Heart left ventricle (tissue), 16 donors: ENCODE measurements at places on chromosomes 4 and X. TPM values are rescaled to one million over a fixed set of nuclear protein-coding genes. Genes with fewer than 3 reads are reported as not detected.

DNA sequence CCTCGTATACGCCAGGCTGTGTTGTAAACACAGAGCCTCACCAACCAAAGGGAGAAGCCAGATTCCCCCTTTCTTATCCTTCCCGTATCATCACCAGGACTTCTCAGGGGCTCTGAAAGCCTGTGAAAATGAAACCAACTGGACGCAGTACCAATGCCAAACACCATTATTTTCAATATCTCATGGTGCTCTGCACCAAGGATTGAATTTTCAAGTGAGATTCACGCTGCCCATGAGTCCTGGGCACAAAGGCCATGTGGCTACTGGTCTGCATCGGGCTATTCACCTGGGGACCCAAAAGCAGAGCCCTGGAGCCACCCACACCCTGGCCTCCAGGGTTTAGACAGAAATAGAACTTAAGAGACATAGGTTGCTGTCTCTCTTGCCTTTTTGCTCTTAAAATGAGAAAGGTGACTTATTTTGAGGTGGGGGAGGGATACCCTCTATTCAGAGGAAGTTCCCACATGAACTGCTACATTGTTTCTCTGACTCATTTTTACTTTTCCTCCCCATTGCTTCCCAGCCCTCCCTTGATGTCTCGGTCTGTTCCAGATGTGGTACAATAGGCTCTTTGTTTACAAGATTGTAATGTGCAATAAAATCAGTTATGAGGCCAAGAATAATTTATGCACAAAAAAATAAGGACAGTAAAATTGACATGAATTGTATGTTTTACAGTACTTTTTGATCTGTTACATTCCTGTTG lies 55.4 kb downstream of the MAML3 start:
- H3K27me3 ChIP-seq, result no peaks in the 10 kb centered on the region
- DNase-seq, result peak; percentile 35
- H3K4me1 ChIP-seq, result peaks cover 66% of the 10 kb centered on the region
- H3K4me3 ChIP-seq, result peak overlapping the region; percentile 25
- no peaks in the 10 kb centered on the region for H3K36me3 ChIP-seq

GRCh38 chr4:42709392-42710065 lies 52.6 kb upstream of the ATP8A1 start:
- no peaks in the 10 kb centered on the region for H3K4me1 ChIP-seq
- no peaks in the 10 kb centered on the region for H3K36me3 ChIP-seq
- no peaks in the 10 kb centered on the region for H3K27me3 ChIP-seq
- no peak overlapping the region for H3K27ac ChIP-seq

DNA sequence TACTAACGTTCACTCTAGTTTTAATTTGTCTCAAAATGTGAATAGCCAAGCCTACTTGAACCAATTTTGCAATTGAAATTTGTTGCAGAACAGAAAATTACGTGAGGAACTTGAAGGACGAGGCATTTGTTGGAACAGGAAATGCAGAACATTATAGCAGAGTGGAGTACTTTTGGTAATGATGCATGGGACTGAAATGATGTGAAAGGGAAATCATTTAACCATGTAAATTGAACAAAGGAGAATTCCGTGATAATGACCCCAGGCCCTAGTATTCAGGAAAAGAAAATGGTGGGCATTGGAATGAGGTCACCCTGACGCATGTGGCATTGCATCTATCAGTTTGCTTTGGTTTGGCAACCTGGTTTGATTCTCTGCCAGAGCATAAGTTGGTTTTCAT lies 44.9 kb upstream of the BEND4 start:
- H3K27ac ChIP-seq, result no peak overlapping the region
- no peaks in the 10 kb centered on the region for H3K27me3 ChIP-seq
- no peak overlapping the region for H3K4me3 ChIP-seq

GRCh38 chr4:47531241-47531953 lies 46.3 kb downstream of the ATP10D start:
- H3K27me3 ChIP-seq, result no peaks in the 10 kb centered on the region
- DNase-seq, result peak; percentile 13
- H3K27ac ChIP-seq, result no peak overlapping the region
- H3K36me3 ChIP-seq, result peaks cover 24% of the 10 kb centered on the region
- no peak overlapping the region for H3K4me3 ChIP-seq

DNA sequence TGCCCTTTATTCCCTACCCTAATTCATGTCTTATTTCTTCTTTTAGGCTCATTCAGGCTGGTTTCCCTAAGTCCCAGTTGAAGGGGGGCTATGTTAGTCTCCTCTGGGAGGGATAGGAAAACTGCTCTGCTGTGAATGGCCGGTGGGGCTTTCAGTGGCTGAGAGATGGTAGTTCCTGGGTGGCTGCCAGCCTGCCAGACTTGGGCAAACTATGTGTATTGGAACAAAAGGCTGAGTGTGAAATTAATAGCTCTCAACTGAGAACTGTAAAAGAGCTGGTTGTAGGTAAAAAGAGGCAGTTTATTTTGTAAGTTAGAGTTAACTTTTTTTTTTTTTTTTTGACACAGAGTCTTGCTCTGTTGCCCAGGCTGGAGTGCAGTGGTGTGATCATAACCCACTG lies 28.8 kb downstream of the ARHGAP10 start:
- no peaks in the 10 kb centered on the region for H3K27me3 ChIP-seq
- peaks cover 44% of the 10 kb centered on the region for H3K4me1 ChIP-seq
- peak overlapping the region; percentile 51 for H3K27ac ChIP-seq
- no peaks in the 10 kb centered on the region for H3K36me3 ChIP-seq
- H3K4me3 ChIP-seq, result no peak overlapping the region

DNA sequence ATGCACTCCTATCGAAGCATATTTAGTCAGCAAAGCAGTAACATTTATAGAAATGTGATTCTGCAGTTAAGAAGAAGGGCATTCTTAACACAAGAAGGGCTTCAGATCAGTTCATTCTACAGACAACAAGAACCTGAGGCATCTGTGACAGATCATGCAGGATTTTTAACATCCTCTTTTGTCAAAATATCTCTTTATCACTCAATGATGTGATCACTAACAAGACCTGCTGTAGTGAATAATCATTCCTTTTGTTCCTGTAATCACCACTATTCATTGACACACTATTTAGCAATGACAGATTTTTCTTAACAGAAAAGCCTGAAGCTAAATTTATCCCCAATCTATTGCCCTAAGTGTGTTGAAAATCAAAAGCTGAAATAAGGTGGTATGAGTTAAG lies 47.8 kb upstream of the ARHGAP24 start:
- no peaks in the 10 kb centered on the region for H3K27me3 ChIP-seq
- no peak overlapping the region for H3K4me3 ChIP-seq
- H3K4me1 ChIP-seq, result peaks cover 11% of the 10 kb centered on the region
- no peak overlapping the region for H3K27ac ChIP-seq

DNA sequence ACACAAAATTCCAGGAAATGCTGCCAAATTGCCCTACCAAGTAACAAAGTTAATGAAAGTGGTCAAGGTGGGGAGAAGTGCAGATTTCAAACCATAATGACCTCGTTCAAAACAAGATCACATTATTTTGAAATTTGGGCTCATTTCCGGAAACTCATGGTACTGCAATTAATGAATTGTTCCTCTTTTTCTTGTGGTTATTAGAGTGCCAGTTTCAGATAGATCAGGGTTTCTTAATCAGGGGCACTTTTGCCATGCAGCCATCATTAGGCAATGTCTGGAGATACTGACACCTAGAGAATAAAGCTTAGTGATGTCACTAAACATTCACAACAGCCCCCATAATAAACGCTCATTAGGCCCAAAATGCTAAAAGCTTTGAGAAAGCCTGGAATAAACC lies 381.5 kb upstream of the GALNT7 start:
- H3K36me3 ChIP-seq, result no peaks in the 10 kb centered on the region
- no peak overlapping the region for H3K4me3 ChIP-seq
- DNase-seq, result no peak
- H3K27ac ChIP-seq, result no peak overlapping the region
- no peaks in the 10 kb centered on the region for H3K4me1 ChIP-seq

DNA sequence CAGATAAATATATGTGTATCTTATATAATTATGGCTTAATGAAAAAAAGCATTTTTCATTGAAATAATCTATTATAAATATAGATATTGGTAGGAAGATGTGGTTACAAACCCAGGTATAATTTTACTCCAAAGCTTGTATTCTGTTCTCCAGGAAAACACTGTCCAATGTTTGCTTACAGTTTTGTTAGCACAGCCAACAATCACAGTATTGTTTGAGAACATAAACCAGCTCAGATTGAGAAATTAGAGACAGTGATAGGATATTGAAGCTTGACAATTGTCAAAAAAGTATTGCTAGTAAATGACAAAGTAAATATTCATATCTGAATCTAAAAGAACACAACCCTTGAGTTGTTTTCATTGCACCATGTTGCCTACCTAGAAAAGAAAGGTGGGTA lies 228.8 kb downstream of the ADGRL3 start:
- no peak overlapping the region for H3K27ac ChIP-seq
- H3K4me1 ChIP-seq, result no peaks in the 10 kb centered on the region
- no peaks in the 10 kb centered on the region for H3K27me3 ChIP-seq

- no peaks in the 10 kb centered on the region for H3K27me3 ChIP-seq
- DNase-seq, result no peak
- H3K4me1 ChIP-seq, result no peaks in the 10 kb centered on the region
- H3K4me3 ChIP-seq, result no peak overlapping the region
- no peak overlapping the region for H3K27ac ChIP-seq
These were observed 14.9 kb upstream of the PORCN start for GRCh38 chrX:48493890-48494364.

DNA sequence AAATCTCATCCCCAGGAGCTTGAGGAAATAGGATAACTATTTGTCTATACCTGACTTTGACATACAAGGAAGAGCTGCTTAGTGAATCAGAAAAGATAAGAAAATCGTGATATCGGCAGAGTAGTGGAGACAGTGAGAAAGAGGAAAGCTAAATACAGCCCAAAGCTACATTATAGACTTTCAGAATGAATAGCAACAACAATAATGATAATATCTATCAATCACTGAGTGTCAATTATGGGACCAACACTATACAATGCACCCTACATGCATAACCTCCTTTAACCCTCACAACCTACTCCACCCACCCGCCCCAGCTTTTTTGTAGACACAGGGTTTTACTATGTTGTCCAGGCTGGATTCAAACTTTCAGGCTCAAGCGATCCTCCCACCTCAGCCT lies 205.1 kb downstream of the PPP3CA start:
- no peak overlapping the region for H3K27ac ChIP-seq
- no peaks in the 10 kb centered on the region for H3K36me3 ChIP-seq
- no peak for DNase-seq
- no peaks in the 10 kb centered on the region for H3K27me3 ChIP-seq
- no peak overlapping the region for H3K4me3 ChIP-seq
- no peaks in the 10 kb centered on the region for H3K4me1 ChIP-seq

G3BP2 gene
- total RNA-seq, result 82.0 TPM

OTUD6A gene
- not detected for total RNA-seq

CLDN2 gene
- total RNA-seq, result not detected

KIT gene
- 4.7 TPM for total RNA-seq

PQBP1 gene
- 51.8 TPM for total RNA-seq

CCDC120 gene
- total RNA-seq, result 3.3 TPM

ADGRL3 gene
- 11.9 TPM for total RNA-seq

PRPS2 gene
- total RNA-seq, result 3.4 TPM

ADGRG4 gene
- not detected for total RNA-seq
